ENCODE measurements at places on chromosomes 4 and X.

- no peak for DNase-seq
Observed at GRCh38 chrX:120660637-120661036, 30.8 kb upstream of the C1GALT1C1 start.

GRCh38 chr4:83604321-83604720, 68.4 kb downstream of the GPAT3 start:
- DNase-seq, result no peak

DNA sequence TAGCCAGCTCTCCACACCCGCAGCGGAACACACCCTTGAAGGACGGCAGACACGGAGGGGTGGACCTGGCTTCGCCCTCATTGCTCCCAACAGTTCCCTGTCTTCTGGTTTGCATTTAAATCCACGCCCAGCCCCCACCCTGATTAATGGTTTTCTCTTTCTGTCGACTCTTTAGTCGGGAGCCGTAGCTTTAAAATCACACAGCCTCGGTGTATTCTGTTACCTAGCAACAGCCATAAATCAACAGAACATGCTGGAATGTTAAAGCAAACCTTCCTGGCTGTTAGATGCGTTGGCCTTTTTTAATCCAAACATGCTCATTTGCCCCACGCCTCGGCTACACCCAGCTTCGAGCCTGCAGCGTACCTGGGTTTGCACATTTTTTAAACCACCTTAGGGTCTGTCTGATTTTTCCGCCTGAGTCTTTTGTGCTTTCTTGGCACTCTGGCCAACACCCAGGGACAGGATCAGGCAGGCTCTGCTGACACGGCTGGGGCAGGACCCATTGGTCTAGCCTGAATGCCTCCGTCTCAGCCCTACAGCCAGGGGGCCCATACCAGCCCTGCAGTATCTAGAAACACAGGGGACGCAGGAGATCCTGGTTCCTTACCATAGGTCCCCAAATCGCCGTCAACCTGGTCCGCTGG, 21.4 kb upstream of the PPP2R2C start:
- peak; percentile 78 for DNase-seq

DNA sequence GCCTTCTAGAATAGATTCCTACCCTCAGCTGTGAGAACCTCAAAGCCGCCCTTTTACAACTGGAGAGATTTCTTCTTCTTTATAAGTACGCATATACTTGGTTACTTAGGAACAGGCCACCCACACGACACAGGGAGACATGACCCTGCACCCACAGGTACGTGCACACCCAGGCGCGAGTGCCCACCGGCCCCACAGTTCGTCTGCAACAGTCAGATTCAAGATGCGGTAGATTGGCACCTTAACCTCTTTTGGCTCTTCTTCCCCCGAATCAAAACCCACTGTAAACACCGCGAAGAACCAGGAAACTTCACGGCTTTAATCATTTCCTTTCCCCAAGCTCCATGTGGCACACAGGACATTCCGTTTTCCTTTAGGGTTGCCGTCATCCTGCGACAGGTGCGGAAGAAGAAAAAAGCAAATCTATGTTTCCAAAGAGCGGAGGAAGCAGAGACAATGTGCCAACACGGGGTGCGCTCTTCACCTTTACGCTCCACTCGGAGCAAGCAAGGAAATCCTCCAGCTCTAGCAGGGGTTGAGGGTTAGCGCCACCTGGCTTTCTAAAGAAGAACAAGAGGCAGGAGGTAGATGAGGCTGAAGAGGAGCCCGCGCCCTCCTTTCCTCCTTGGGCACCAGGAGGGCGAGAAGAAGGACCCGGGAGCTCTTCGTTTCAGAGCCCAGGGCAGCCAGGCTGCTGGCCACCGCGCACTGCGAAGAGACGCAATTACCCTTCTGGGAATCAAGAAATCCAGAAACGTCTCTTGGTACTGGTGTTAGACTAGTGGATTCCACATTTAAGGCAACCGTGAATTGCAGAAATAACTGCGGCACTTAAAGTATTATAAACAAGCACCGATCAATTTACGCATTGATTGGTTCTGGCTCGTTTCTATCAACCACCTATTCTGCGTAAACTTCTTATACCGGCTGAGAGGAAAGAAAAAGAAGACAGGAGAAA, 35.7 kb downstream of the HAND2 start:
- no peak for DNase-seq

DNA sequence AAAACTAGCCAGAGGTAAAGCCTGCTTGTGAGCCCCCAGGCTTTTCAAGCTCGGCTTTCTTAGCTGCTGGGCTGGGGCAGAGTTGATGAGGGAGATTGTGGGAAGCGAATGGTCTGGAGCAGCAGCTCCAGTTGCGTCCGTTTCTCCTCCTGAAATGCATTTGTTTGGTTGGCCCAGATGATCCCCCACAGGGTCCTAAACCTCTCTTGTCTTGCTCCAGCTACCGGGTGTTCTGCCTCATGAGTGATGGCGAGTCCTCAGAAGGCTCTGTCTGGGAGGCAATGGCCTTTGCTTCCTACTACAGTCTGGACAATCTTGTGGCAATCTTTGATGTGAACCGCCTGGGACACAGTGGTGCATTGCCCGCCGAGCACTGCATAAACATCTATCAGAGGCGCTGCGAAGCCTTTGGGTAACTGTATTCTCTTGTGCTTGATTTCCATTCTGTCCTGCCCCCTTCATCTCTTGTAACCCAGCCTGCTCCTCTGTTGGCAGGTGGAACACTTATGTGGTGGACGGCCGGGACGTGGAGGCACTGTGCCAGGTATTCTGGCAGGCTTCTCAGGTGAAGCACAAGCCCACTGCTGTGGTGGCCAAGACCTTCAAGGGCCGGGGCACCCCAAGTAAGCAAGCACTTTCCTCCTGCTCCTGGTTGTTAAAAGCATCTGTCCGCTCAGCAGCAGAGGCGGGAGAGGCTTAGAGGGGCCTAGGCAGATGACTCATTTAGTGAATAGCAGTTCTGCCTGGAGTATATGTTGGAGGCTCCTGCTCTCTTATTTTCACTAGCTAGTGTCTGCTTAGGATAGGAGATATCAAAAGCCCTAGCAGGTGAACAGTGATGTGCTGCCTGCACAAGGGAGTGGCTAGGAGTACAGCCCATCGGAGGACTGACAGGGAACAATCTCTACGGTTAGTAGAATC, 15.3 kb downstream of the TKTL1 start:
- no peak for DNase-seq

GRCh38 chr4:153223427-153223801, 19.2 kb downstream of the TRIM2 start:
- DNase-seq, result no peak

GRCh38 chr4:170025523-170026252, 507 bp downstream of the MFAP3L start:
- DNase-seq, result peak; percentile 2

DNA sequence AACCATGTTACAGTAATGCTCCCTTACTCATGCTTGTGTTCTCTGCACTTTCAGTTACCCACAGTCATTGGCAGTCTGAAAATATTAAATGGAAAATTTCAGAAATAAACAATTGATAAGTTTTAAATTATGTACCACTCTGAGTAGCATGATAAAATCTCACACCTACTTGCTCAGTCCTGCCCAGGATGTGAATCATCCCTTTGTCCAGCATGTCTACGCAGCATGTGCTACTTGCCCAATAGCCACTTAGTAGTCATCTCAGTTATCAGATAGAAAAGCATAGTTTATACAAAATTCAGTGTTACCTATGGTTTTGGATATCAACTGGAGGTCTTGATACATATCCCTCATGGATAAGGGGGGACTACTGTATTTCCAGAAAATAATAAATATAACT, 577.1 kb downstream of the GALNTL6 start:
- no peak for DNase-seq

- no peak for DNase-seq
Observed at GRCh38 chrX:49211074-49211473, 11.1 kb upstream of the SYP start.

DNA sequence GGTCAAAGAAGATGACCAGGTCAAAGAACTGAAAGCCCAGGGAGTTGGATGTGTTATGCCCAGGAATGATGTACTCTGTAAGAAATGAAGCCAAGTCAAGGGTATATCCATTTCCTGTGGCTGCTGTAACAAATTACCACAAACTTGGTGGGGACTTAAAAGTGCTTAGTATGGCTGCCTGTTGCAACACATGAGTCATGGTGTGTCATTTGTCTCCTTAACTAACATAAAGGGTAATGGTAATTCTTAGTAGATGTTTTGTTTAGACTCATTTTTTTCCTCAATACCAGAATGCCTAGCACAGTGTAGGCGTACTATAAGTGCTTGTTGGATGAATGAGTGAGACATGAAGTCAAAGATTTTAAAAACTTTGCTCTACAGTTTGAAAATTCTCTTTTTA, 45.7 kb downstream of the SYTL5 start:
- no peak for DNase-seq

GRCh38 chrX:53587795-53588420, 98.6 kb downstream of the HUWE1 start:
- no peak for DNase-seq

- no peak for DNase-seq
Observed at GRCh38 chr4:161428180-161428965, 735.4 kb downstream of the FSTL5 start.

DNA sequence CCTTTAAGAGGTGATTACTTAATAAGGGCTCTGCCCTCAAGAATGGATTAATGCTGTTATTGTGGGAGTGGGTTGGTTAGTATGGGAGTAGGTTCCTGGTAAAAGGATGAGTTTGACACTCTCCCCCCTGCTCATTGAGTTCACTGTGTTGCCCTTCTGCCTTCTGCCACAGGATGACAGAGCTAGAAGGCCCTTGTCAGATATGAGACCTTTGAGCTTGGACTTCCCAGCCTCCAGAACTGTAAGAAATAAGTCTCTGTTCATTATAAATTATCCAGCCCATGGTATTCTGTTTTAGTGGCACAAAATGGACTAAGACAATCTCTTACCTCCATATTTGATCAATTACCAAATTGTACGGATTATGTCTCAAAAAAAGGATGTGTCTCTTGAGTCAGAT, 114.3 kb upstream of the NAP1L5 start:
- no peak for DNase-seq

DNA sequence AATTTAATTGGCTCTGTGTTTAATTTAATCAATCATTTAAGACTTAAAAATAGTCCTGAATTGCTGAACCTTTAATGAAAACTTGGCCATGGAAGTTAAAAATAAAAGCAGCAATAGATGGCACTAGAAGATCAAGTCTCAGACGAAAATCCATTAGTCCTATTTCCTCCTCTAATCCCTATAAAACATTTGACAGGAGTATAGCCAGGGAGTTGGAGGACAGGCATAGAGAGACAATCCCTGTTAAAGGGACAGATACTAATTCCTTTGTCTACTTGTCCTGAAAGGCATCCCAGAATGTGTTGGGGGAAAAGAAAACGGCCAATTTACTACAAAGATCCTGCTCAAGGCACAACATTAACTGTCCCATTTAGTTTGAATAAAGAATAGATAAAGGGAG, 276.3 kb upstream of the TACR3 start:
- peak; percentile 21 for DNase-seq

GRCh38 chr4:9893329-9894108, 112.1 kb downstream of the DRD5 start:
- no peak for DNase-seq

DNA sequence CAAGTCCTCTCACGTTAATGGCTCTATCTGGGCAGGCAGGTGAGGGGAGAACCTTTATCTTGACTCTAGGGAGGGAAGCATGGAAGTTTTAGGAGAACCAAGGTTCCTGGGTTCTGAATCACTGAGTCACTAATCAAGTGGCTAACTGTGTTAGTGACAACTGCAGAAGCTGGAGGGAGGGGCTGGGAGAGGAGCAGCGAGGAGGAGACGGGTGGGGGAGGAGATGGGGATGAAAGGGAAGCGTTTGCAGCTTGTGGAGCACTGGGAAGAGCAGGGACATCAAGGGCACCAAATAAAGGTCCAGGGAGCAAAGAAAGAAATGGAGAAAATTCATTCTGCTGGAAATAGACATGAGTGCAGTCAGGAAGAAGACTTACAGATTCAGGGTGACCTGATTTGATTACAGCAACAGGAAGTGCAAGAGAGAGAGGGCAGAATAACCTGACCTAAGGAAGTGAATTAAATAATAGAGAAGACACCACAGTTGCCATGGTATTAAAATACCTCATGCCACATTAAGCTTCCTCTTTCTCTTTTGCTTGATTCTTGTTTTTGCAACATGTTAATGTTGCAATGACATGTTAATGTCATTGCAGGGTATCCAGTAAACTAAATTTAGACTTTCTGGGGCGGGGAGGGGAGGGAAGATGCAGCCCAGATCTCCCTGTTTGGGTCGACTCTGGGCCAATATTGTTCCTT, 4.5 kb upstream of the SETD7 start:
- DNase-seq, result no peak

GRCh38 chr4:179130122-179130714, 1688.0 kb upstream of the AGA start:
- DNase-seq, result no peak

- no peak for DNase-seq
Observed at GRCh38 chrX:9087271-9088040, 53.5 kb upstream of the FAM9B start.

DNA sequence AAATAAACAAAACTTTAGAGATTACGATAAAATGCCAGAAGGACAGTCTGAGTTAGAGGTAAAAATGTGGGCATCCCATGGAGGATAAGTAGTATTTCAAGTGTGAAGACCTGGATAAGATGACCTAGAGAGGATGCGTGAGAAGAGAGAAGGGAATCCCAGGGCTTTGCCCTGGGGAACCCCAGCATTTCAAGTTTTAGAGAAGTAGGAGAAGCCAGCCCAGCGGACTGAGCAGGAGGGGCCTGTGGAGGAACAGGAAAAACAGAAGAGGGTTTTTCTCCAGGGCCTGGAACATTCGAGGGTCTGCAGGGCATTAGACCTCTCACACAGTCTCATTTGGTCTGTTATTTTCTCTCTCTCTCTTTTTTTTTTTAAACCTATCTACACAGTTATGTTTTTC, 2.9 kb upstream of the CFP start:
- no peak for DNase-seq

DNA sequence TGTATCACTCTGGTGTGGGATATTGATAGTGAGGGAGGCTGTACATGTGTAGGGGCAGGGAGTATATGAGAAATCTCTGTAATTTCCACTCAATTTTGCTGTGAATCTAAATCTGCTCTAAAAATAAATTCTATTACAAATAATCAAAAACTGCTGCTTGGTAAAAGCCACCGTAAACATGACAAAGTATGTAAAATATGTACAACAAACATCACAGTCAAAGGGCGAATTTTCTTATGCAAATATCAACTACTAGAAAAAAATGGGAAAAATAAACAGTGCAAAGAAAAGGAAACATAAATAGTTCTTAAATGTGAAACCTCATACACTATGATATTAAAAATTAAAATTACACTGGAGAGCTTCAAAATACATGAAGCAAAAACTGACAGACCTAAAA, 105.1 kb upstream of the DCLK2 start:
- DNase-seq, result no peak

DNA sequence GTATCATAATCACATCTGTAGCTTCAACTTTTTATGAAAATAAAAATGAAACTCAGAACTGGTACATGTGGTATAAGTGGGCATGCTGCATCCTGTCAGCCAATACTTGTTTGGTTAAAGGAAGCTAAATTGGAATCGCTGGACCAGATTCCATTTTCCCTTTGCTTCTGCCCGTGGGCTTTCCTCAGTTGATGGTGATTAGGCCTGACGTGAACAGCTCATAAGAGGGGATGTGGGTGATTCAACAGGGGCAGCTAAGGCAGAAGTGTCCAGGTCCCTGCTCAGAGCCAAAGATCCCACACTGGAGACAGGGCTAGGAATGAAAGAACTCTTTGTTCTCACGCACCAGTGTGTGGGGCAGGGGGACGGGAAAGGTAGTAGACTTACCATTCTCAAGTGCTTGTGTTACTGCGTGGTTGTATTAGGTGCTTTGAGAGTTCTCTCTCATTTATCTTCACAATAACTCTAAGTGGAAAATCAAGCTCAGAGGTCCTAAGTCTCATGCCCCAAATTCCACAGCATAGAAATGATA, 63.2 kb upstream of the GUCY1A1 start:
- DNase-seq, result no peak

GRCh38 chr4:117383468-117383867, 298.1 kb upstream of the TRAM1L1 start:
- no peak for DNase-seq

All from urinary bladder (tissue), 4 donors.